ENCODE measurements at places on chromosomes 11 and 22. TPM values are rescaled to one million over a fixed set of nuclear protein-coding genes. Genes with fewer than 3 reads are reported as not detected.

- DNase-seq = no peak
Measured at GRCh38 chr11:78954261-78954660, 379.6 kb upstream of the NARS2 start.

DNA sequence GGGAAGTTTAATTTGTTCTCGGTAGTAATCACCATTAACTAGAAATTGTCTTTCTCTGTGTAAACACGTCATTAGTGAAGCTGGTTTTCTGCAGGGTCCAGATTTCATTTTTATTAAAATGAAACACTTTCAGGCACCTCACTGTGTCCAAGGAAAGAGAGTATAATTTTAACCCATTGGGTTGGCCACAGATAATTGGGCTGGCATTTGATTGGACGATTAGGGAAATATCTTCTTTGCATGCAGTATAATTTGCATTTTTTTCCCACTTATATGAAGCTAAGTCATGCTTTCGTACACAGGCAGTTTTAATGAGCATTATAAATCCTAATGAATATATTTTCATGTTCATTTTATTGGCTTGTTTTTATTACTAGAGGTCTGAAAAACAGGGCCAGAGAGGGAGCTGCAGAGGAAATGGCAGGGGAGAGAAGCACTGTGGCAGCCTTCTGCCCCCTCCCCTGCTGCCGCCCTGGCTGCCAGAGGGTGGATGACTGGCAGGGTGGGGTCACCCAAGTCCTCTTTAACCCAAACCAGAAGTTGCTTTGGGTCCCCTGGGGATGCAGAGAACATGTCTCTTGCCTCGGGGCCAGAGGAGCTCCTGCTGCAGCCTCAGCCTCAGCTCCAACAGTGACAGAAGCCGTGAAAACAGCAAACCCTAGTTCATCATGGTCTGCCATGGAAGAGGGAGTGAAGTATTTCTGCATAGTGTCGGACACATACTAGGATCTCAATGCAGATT is 93.9 kb downstream of the PKNOX2 start:
- DNase-seq = no peak

GRCh38 chr11:46099963-46100316 is 21.3 kb downstream of the PHF21A start:
- DNase-seq = no peak

GRCh38 chr11:117193130-117194020 is 5.8 kb upstream of the TAGLN start:
- DNase-seq = no peak

DNA sequence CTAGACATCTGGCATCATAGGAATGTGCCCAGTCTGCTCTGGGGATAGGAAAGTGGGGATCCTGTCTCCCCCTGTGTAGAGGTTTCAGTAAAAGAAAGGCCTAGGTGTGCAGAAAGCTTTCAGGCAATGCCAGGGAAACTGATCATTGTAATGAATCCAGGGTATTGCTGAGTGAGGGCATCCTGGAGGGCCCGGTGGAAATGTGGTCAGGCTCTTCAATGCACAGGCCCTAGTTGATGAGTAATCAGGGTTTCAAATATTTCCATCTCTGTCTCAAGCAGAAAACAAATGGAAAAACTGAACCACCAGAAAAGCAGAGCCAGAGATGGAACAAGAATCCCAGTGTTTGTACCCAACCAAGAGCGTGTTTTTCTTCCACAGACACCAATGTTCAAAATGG is 2.0 kb downstream of the CD3E start:
- DNase-seq = no peak

- no peak for DNase-seq
Measured at GRCh38 chr22:39646398-39647063, 76.0 kb downstream of the CACNA1I start.

DNA sequence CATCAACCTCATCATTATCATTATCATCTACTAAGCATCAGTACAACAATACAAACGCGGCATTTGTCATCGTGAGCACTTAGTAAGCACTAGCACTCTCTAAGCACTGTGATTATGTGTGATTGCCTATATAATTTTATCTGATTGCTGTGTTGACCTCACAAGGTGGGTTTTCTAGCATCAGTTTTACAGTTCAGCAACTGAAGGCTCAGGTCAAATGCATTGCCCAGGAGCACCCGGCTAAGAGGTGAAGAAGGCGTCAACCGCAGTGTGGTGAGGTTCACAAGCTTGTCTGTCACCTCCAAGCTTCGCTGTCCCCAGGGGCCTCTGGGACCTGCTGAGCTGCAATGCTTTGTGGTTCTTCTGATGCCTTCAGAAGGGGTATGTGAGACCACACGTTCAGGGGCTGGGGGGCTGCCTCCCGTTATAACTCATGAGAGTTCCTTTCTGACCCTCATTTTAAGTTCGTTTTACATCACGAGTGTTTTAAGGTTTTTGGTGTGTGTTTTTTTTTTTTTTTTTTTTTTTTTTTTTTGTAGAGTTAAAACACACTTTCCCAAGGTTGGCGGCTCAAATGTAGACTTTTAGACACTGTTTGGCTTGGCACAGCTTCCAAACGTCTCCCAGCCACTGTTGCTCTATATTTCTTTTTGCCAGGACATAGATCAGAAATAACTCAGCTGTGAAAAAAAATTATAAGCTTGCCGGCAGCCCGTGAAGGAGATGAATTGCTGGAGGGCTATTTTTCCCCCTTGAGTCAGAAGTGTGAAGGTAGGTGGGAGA is 33.8 kb upstream of the SCUBE1 start:
- no peak for DNase-seq

- DNase-seq = no peak
Measured at GRCh38 chr11:104098132-104098531, 61.7 kb downstream of the DDI1 start.

- DNase-seq = peak; percentile 53
Measured at GRCh38 chr11:66081505-66081904, 11.4 kb downstream of the PACS1 start.

GRCh38 chr11:46918083-46918787 is at the start of gene LRP4:
Gene LRP4, minus strand, starts transcription at chr11:46918550. Its CDS starts 171 bp downstream, at chr11:46918379.
- DNase-seq = no peak

- DNase-seq = no peak
Measured at GRCh38 chr11:64299847-64300648, at the start of gene CATSPERZ. Gene CATSPERZ, plus strand, starts transcription at chr11:64300358. Its CDS starts 53 bp downstream, at chr11:64300411.

GRCh38 chr11:32462011-32462690 is 26.8 kb upstream of the WT1 start:
- DNase-seq = no peak

GRCh38 chr11:77502346-77502905 is 28.5 kb upstream of the PAK1 start:
- DNase-seq = no peak

The P2RY6 gene
- total RNA-seq = not detected

The ELFN2 gene
- 1.1 TPM for total RNA-seq

The FXYD6 gene
- total RNA-seq = 2.1 TPM

The ACCS gene
- total RNA-seq = 6.5 TPM

The CDPF1 gene
- total RNA-seq = 12.5 TPM

The ARHGAP20 gene
- not detected for total RNA-seq

The CHRNA10 gene
- total RNA-seq = 2.0 TPM

The OR6A2 gene
- not detected for total RNA-seq

The LIF gene
- 25.4 TPM for total RNA-seq

The FREY1 gene
- 0.24 TPM for total RNA-seq
